Naive thymus-derived CD4-positive, alpha-beta T cell (primary cell): ENCODE measurements at places on chromosomes 6 and 20.

DNA sequence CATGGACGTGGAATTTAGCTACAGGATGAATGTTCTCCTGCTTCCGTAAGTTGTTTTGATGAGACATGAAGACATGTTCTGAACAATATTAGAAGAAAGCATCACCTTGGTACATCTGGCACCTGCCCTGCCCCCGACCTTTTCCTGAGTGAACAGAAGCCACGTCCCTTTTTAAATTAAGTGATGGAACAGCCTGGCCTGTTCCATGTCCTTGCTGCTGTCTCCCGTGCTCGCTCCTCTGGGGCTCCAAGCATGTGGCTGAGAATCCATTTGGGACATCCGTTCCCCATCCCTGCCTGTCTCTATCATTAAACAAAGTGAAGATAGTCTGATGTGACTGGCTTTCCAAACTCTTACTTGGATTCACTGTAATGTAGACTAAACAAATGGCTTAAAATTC is 36.4 kb downstream of the ERMARD start:
- no peak for DNase-seq

- no peak for DNase-seq
These were observed 28.4 kb downstream of the RNF182 start for GRCh38 chr6:13953061-13953705.

GRCh38 chr20:16433293-16433580 is 140.0 kb downstream of the KIF16B start:
- DNase-seq = no peak

- no peak for DNase-seq
These were observed 125.9 kb downstream of the HTR1B start for GRCh38 chr6:77337392-77337791.

DNA sequence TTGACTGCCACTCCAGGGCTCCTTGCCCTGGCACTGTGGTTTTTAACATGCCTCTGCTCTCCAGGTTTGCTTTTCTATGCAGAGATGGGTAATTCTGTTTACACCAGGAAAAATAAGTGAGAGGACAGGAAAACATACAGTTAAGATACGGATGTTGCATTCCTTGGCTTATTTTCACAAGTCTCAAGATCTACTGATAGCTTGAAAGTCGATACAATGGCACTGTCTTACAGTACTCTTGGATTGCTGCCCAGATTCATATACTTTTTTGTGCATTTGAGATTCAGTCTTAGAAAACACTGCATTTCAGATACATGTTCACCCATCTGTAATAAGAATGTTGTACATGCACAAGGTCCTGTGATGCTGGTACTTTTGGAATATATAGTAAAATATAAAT is 159.6 kb upstream of the FLRT3 start:
- no peak for DNase-seq

- DNase-seq = no peak
These were observed 31.3 kb upstream of the HEY2 start for GRCh38 chr6:125718109-125718508.

- DNase-seq = no peak
These were observed 377.1 kb downstream of the ESR1 start for GRCh38 chr6:152184573-152184916.

DNA sequence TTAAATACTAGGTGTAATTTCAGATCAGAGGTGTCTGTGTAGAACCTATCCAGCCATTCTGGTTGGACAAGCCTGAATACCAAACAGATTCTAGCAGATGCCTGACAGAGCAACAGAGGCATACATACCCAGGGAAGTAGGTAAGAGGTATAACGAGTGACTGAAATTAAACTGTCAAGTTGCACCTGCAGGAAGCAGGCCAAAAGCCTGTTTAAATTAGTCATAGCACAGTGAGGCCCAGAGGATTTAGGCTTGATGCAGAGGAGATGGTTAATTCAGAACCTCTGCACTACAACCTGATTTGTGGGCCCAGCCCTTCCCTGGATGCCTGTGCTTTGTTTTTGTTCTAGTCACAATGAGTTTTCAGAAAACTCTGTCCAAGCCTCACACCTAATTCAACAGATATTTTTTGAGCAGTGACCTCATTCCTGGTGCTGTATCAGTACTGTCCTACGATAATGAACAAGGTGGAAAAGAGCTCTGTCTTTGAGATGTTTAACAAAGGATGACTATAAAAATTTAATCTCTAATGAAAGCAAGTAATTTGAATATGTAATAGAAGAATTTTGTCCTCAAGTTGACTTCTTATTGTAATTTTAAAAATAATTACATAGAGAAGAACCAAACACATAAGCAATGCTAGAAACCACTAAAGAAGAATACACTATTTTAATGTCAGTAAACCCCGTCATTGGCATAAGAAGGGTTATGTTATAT is 31.7 kb downstream of the C6orf58 start:
- no peak for DNase-seq

DNA sequence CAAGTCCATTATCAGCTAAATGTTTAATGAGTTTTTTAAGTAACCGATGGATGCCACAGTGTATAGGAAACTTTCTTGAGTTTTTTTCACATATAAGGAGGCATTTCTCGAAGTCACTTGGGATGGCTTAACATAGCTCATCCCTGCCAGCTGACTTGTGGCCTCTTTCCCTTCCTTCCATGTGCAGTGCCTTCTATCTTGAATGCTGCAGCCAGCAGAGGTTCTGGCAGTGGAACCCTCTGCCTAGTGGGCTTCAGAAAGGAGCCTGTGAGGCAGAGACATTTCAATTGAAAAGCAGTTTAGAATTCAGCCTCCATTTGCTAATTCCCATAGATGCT is 51.9 kb downstream of the AKAP12 start:
- no peak for DNase-seq

- no peak for DNase-seq
These were observed 179.1 kb downstream of the GRIK2 start for GRCh38 chr6:101572627-101573026.

DNA sequence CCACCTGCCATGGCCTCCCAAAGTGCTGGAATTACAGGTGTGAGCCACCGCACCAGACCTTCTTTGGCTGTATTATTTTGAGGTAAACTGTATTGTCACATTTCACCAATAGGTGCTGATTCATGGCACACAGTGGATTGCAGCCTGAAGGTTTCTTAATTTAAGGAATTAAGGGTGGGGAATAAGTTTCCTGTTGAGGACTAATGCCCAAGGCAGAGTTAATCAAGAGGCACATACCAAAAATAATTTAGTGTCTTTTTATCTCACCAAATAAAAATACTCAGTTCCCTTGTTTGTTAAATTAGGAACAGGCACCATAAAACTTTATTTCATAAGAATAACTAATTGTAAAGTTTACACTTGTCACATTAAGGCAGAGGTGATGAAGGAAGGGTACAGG is 103.7 kb downstream of the SLX4IP start:
- DNase-seq = no peak

- peak; percentile 3 for DNase-seq
These were observed 45.7 kb downstream of the RAMACL start for GRCh38 chr6:166540631-166541331.

DNA sequence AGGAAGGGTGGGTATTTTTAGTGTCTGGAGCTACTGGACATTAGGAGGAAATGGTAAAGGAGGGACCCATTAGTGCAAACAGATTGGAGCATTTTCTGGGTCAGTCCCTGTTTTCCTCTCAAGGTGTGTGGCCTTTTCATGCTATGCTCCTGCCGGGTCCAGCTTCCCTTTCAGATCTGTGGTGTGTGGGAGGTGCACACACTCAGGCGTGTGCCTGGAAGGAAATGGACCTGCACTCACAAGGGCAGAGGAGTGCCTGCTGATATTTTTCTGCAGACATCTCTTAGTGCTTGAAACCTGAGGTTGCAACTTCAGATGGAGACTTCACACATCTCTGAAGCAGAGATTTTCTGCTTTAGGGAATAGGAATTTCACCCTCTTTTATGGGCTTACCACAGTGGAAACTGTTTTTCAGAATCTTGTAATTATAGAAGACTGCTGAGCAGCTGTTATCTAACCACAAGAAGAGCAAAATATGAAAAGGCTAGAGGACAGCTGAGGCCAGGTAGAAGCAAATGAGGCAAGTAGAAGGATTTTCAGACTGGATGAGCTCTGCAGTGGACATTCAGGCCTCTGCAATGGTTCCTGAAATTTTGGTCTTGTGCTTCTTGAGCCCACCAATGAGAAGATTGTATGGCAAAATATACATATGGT is 764.3 kb downstream of the QKI start:
- DNase-seq = no peak

- DNase-seq = no peak
These were observed 52.0 kb upstream of the MTHFD1L start for GRCh38 chr6:150813319-150813992.

GRCh38 chr6:33577106-33577535 is 3.0 kb downstream of the BAK1 start:
- DNase-seq = no peak

GRCh38 chr6:112348334-112348874 is 1.3 kb downstream of the RFPL4B start:
- DNase-seq = no peak

- no peak for DNase-seq
These were observed 222.1 kb upstream of the RREB1 start for GRCh38 chr6:6885521-6886170.

GRCh38 chr6:137658287-137658686 is 164.1 kb upstream of the OLIG3 start:
- DNase-seq = no peak

DNA sequence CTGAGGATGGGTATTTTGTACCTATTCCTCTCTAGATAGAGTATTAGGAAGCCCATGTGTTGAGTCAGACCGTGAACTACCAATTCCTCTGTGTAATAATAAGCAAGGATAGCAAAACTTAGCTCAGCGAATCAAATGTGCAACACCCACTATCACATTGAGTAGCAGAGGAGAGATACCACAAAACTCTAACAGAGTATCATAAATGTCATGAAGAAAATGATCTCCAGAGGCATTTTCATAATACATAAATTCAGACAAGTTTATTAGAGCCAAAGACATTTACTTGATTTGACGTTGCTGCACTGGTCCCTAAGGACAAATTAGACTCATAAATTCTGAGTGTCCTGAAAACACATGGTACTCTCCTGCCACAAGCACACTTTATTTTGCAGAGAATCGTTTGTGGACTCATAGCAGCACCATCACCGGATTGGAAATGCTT is 245.2 kb downstream of the HAO1 start:
- DNase-seq = no peak

GRCh38 chr6:50610562-50610961 is 102.8 kb upstream of the TFAP2D start:
- no peak for DNase-seq

- no peak for DNase-seq
These were observed 12.1 kb downstream of the BCL2L1 start for GRCh38 chr20:31710423-31711108.

GRCh38 chr6:34237722-34238584 is 1.3 kb downstream of the HMGA1 start:
- peak; percentile 73 for DNase-seq

GRCh38 chr6:108771421-108771820 is 76.8 kb upstream of the ARMC2 start:
- DNase-seq = no peak

DNA sequence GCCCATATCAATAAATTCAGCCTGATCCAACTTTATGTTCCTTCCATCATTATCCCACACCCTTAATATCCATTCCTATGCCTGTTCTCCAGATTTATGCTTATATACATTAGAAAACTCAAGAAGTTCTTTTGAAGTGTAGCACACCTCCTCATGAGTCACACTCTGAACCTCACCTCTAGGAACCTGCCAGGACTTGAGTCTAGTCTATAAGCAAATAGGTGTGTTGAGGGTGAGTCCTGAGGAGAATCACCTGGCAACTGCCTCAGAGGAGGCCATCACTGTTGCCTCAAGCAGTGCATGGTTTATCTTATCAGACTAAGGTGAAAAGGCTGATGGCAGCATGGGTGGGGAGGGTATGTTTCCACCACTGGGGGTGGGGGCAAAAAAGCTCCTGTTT is 496.7 kb downstream of the C6orf118 start:
- DNase-seq = no peak

DNA sequence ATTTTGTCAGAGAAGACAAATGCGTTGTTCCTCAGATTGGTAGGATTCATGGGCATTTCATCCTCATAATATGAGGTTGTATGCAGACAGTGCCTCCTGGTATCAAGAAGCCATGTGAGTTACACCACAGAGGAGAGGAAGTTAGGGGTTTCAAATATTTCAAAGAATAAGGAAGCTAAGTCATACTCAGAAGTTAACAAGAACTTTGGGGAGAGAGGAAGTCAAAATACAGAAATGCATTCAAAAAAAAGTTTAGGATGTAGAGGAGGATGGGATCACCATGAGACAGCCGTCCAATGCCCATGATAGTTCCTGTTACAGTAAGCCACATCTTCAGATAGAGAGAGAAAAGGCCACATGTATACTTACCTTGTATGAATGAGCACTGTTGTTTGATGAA is 22.3 kb downstream of the HLA-DOB start:
- DNase-seq = no peak
